Right renal pelvis (tissue), 4 donors: ENCODE measurements at places on chromosomes 1 and 21.

GRCh38 chr1:233625510-233625981 is 11.6 kb downstream of the KCNK1 start:
- no peak for DNase-seq

GRCh38 chr1:85091671-85092280 is 43.5 kb upstream of the MCOLN3 start:
- DNase-seq = no peak

- DNase-seq = no peak
Observed at GRCh38 chr21:42862774-42863503, 16.4 kb downstream of the WDR4 start.

DNA sequence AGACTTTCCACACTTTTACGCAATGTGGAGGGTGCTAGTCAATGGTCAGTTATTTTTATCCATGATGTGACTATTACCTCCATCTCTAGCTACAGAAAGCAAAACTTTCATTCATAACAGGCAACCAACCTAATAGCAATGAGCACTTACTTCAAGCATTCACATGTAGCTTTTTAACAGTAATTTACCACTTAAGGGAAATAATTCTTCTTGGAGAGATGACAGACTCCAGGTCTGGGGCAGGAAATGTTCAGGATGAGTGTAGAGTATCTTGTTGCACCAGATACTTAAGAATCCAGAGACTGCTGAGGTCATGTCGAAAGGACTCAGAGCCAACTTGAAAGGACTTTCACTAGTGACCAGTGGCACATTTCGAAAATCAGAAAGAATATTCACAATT is 347.6 kb downstream of the CHRM3 start:
- no peak for DNase-seq

- no peak for DNase-seq
Observed at GRCh38 chr1:117453958-117454357, 86.7 kb downstream of the MAN1A2 start.
